A549 treated with CORT108297 at 1 μM for 4 hours (cell line): ENCODE measurements at places on chromosomes 7 and 10. TPM values are rescaled to one million over a fixed set of nuclear protein-coding genes. Genes with fewer than 3 reads are reported as not detected.

The SPDYE16 gene
- 0.03 to 0.14 TPM (median 0.05 TPM) in 3 of 5 replicates, not detected in the others for total RNA-seq

The C1GALT1 gene
- total RNA-seq, result 29.2 to 34.3 TPM (median 32.0 TPM) in 5 replicates

The HOXA9 gene
- 0.49 to 1.1 TPM (median 0.63 TPM) in 5 replicates for total RNA-seq

The MYO3A gene
- 0.05 TPM in 1 of 5 replicates, not detected in the others for total RNA-seq

The VAX1 gene
- 1.0 to 1.9 TPM (median 1.6 TPM) in 5 replicates for total RNA-seq
